ENCODE measurements at places on chromosomes 7 and 10.

DNA sequence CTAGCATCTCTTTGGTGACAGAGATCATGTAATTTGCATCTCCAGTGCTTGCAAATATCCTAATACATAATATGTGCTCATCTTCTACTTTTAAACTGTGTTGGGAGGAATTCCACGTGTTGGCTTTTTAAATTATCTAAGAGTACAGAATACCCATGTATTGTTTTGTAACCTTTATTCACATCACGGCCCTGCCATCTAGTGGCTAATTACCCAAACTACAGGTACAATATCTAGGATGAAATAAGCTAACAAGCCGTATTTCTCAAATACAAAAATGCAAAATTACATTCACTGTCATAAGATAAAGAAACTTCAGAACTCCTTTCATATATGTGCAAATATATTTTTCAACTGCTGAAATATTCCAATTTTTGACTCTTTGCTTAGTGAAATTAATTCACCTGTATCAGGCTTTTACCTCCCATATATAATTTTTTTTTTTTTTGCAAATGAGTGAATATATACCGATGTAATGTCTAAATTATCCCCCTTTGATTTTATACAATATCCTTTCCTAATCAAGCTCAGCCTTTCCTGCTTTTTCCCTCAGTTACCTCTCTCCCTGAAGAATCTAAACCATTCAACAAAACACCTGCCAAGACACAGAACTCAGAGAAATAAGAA lies 30.3 kb upstream of the LSM8 start:
- H3K4me3 ChIP-seq, result no peak overlapping the region
- no peak for DNase-seq
- no peak overlapping the region for H3K27ac ChIP-seq
- no peaks in the 10 kb centered on the region for H3K36me3 ChIP-seq

DNA sequence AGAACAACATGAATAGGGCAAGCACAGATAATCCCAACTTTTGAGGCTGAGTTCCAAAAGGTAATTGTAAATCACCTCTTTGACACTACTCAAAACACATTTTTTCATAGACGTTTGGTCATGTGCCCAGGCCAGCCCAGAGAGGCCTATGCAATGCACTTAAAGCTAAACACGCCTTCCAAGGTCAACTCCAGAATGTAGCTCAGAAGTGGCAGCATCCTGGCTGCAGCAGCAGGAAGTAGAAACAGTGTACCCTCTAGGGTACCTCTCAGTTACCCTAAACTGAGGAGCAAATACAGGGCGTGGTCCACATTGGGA lies 58.7 kb downstream of the OSBPL3 start:
- H3K27me3 ChIP-seq, result no peaks in the 10 kb centered on the region
- peak overlapping the region; percentile 89 for H3K27ac ChIP-seq
- peaks cover 23% of the 10 kb centered on the region for H3K36me3 ChIP-seq
- peak overlapping the region; percentile 68 for H3K4me3 ChIP-seq
- DNase-seq, result no peak

DNA sequence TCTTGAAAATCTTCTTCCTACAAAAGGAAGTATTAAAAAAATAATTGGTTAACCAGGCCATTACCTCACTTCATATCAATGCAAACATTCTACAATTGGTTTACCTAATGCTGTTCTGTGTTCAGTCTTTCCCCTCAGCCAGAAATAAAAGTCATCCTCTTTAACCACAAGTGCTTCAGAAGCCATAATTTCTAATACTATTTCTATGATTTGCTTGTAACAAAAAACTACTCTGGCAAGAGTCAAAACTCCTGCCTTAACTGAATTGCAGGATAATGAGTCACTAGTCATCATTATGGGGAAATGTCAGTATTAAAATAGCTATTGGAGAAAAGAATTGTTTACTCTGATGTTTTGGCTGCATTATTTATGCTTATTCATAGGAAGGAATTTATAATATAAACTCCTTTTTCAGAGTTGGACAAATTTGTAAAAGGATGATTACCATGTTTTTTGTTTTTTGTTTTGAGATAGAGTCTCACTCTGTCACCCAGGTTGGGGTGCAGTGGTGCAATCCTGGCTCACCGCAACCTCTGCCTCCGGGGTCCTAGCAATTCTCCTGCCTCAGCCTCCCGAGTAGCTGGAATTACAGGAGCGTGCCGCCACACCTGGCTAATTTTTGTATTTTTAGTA lies 55.5 kb upstream of the ODAD2 start:
- H3K4me1 ChIP-seq, result no peaks in the 10 kb centered on the region
- no peak for DNase-seq
- no peak overlapping the region for H3K4me3 ChIP-seq

- peaks cover 4% of the 10 kb centered on the region for H3K4me1 ChIP-seq
- H3K27me3 ChIP-seq, result no peaks in the 10 kb centered on the region
- peaks cover 55% of the 10 kb centered on the region for H3K36me3 ChIP-seq
- H3K4me3 ChIP-seq, result no peak overlapping the region
These were observed 119.5 kb downstream of the TRRAP start for GRCh38 chr7:98997846-98998245.

GRCh38 chr10:51075873-51076229 lies 1.6 kb downstream of the PRKG1 start:
- no peak for DNase-seq
- no peaks in the 10 kb centered on the region for H3K36me3 ChIP-seq
- H3K4me1 ChIP-seq, result peaks cover 3% of the 10 kb centered on the region
- H3K27me3 ChIP-seq, result peaks cover 45% of the 10 kb centered on the region
- no peak overlapping the region for H3K27ac ChIP-seq
- no peak overlapping the region for H3K4me3 ChIP-seq

GRCh38 chr10:62637249-62638061 lies 167.1 kb upstream of the ADO start:
- no peaks in the 10 kb centered on the region for H3K36me3 ChIP-seq
- peaks cover 19% of the 10 kb centered on the region for H3K4me1 ChIP-seq
- H3K4me3 ChIP-seq, result no peak overlapping the region
- peak; percentile 93 for DNase-seq
- H3K27me3 ChIP-seq, result peaks cover 2% of the 10 kb centered on the region

DNA sequence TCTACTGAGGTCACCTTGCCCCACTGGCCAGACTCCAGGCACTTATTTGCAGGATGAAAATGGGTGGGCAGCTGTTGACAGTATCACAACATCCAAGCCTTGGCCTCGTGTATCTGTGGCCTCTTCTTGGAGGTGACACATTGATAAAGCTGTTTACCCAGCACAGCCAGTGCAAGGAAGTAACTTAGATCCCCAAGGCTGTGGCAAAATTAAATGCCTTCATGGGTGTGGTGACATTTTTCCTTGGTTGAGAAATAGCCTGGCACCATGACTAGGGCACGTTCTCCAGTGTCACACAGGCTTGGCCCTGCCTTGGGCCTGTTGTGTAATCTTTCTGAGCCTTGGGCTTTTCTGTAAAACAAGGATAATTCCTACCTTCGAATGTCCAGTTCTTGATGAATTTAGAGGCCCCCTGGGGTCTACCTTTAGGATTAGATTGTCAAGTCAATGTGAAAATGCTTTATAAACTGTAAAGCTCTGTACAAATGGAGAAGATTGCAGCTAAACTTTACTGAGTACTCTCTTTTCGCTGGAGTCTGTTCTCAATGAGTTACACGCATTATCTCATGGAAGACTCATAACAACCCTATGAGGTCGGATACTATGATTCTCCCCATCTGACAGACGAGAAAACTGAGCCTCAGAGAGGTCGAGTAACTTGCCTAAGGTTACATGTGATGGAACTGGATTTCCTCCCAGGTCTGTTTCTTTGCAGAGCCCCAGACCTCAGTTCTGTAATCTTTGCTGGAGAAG lies 46.7 kb upstream of the LOXL4 start:
- H3K27me3 ChIP-seq, result no peaks in the 10 kb centered on the region
- DNase-seq, result no peak
- H3K36me3 ChIP-seq, result no peaks in the 10 kb centered on the region
- H3K27ac ChIP-seq, result no peak overlapping the region

GRCh38 chr7:70321016-70321590 lies 722.8 kb downstream of the AUTS2 start:
- H3K27me3 ChIP-seq, result no peaks in the 10 kb centered on the region
- H3K4me1 ChIP-seq, result peaks cover 4% of the 10 kb centered on the region
- no peak overlapping the region for H3K4me3 ChIP-seq
- no peak for DNase-seq

GRCh38 chr7:92325858-92326257 lies 80.1 kb downstream of the ANKIB1 start:
- H3K27ac ChIP-seq, result no peak overlapping the region
- H3K27me3 ChIP-seq, result no peaks in the 10 kb centered on the region
- peaks cover 10% of the 10 kb centered on the region for H3K36me3 ChIP-seq
- H3K4me1 ChIP-seq, result peaks cover 3% of the 10 kb centered on the region
- no peak for DNase-seq

GRCh38 chr10:94088926-94089381 lies 95.2 kb downstream of the PLCE1 start:
- no peak overlapping the region for H3K4me3 ChIP-seq
- DNase-seq, result no peak
- H3K4me1 ChIP-seq, result no peaks in the 10 kb centered on the region

DNA sequence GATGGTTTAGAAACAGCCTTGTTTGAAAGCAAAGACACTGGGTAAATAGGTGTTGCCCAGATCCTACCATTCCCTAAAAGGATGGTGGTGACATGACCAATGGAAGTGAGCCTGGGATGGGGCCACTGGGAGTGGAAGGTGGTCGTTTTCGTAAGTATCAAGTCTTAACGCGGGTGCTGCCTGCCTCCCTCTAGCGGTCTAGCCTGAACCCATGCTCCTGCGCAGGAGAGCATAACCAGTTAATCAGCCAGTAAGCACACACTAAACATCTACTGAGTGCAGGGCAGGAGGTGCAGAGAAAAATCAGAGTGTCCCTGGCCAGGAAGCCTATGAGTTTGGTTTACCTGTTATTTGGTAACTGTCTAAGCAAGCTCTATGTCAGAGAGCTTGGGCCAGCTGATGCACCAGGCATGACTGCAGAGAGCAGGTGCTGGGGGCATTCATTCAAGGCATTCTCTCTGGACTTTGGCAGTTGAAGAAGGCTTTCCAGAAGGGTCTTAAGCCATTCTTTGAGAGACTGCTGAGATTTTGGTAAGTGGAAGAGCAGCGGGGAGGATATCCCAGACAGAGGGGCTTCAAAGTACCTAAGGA lies 930 bp downstream of the GARIN1A start:
- no peaks in the 10 kb centered on the region for H3K36me3 ChIP-seq
- no peak overlapping the region for H3K4me3 ChIP-seq
- DNase-seq, result no peak
- H3K4me1 ChIP-seq, result no peaks in the 10 kb centered on the region
- peaks cover 11% of the 10 kb centered on the region for H3K27me3 ChIP-seq
- no peak overlapping the region for H3K27ac ChIP-seq

GRCh38 chr7:82273886-82274285 lies 169.7 kb downstream of the CACNA2D1 start:
- no peak overlapping the region for H3K27ac ChIP-seq
- H3K4me1 ChIP-seq, result no peaks in the 10 kb centered on the region
- no peak overlapping the region for H3K4me3 ChIP-seq
- no peak for DNase-seq
- H3K27me3 ChIP-seq, result no peaks in the 10 kb centered on the region

DNA sequence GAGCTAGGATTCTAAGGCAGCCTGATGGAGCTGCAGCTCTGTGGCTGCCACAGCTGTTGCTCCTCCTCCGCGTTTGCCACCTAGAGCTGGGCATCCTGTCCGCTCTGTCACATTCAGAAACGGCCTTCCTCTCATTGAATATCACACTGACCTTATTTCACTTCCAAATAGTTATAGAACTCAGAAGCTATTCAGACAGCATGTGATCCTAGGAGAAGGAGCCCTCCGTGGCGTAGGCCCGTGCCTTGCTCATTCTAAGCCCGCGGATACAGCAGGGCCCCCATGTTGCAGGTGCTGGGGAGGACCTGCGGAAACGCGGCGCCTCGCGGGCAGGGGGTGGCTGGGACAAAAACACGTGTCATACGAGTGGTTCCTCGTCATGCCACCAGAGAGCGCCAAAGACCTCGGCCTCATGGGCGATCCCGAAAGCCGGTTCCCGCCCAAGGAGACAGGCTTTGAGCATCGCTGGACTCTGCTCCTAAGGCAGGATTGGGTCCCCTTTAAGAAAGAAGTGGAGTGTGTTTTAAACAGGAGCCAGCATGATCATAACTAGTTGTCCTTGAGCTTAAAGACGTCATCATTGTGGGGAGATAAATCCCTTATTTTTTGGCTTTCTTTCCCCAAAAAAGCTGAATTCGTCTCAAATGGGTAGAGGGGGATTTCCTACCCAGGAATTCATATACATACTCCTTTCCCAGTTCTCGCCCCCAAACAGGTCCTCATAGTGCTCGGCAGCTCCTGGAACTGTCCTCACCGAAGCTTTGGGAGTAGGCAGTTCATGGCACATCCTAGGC lies 17.9 kb upstream of the FIGNL1 start:
- no peaks in the 10 kb centered on the region for H3K36me3 ChIP-seq
- peak overlapping the region; percentile 73 for H3K27ac ChIP-seq
- peaks cover 2% of the 10 kb centered on the region for H3K27me3 ChIP-seq
- peaks cover 5% of the 10 kb centered on the region for H3K4me1 ChIP-seq

DNA sequence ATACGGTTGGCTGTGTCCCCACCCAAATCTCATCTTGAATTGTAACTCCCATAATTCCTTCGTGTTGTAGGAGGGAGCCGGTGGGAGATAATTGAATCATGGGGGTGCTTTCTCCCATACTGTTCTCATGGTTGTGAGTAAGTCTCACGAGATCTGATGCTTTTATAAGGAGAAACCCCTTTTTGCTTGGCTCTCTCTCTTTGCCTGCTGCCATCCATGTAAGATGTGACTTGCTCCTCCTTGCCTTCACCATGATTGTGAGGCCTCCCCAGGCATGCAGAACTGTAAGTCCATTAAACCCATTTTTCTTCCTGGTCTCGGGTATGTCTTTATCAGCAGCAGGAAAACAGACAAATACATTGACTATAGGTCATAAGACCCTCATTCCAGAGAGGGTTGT lies 15.9 kb upstream of the ST8SIA6 start:
- H3K27ac ChIP-seq, result no peak overlapping the region
- peaks cover 7% of the 10 kb centered on the region for H3K4me1 ChIP-seq
- no peak for DNase-seq
- no peaks in the 10 kb centered on the region for H3K36me3 ChIP-seq
- no peak overlapping the region for H3K4me3 ChIP-seq

DNA sequence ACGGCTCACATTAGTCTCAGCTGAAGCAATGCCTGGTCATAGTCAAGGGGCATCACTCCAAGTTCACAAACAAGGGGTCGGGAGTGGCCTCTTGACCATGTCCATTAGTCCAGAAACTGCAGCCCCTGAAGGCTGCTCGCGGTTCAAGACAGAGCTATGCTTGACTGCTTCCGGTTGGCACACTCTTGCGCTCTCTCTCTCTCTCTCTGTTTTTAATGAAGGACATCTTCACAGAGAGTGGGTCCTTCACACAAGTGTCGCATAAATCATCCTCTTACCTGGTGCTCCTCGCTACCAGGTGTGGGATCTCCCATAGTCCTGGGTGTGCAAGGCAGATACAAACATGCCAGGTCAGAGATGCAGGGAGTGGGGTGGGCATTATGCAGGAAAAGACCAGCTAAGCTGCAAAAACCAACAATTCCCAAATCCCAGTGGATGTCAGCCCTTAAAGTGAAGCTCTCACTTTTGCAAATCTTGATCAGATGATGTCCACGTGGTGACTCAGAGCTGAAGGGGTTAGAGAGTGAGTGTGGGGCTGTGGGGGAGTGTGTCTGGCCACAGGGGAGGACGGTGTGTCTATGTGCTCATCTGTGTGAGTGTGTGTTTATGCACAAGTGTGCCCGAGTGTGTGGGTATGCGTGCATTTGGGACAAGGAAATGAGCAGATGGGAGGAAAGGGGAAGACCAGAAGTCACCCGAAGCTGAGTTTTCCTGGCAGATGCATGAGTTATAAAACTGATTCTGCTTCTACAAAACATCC lies 83.7 kb upstream of the PPP2R2D start:
- H3K4me1 ChIP-seq, result no peaks in the 10 kb centered on the region
- H3K36me3 ChIP-seq, result no peaks in the 10 kb centered on the region
- H3K27ac ChIP-seq, result no peak overlapping the region
- H3K27me3 ChIP-seq, result no peaks in the 10 kb centered on the region
- no peak overlapping the region for H3K4me3 ChIP-seq

Measured in T-helper 2 cell treated with Interferon-gamma antibody and Interleukin-4, amounts not matched to agents 5 μg/mL and 100 μg/mL, for 36 hours (primary cell).